Glomerular endothelial cell (primary cell): ENCODE measurements at places on chromosomes 4 and X.

DNA sequence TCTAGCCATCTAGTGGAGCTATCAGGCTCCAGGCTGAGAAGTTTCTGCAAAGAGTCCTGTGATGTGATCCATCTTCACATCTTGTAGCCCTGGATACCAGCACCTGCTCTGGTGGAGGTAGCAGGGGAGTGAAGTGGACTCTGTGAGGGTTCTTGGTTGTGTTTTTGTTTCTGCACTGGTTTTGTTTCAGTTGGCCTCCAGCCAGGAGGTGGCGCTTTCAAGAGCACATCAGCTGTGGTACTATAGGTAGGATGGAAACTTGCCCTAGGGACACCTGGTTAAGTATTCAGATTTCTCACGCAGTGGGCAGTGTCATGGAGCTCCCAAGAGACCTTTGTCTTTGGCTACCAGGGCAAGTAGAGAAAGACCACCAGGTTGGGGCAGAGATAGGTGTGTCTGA lies 257.5 kb upstream of the SLC7A11 start:
- DNase-seq, result no peak

DNA sequence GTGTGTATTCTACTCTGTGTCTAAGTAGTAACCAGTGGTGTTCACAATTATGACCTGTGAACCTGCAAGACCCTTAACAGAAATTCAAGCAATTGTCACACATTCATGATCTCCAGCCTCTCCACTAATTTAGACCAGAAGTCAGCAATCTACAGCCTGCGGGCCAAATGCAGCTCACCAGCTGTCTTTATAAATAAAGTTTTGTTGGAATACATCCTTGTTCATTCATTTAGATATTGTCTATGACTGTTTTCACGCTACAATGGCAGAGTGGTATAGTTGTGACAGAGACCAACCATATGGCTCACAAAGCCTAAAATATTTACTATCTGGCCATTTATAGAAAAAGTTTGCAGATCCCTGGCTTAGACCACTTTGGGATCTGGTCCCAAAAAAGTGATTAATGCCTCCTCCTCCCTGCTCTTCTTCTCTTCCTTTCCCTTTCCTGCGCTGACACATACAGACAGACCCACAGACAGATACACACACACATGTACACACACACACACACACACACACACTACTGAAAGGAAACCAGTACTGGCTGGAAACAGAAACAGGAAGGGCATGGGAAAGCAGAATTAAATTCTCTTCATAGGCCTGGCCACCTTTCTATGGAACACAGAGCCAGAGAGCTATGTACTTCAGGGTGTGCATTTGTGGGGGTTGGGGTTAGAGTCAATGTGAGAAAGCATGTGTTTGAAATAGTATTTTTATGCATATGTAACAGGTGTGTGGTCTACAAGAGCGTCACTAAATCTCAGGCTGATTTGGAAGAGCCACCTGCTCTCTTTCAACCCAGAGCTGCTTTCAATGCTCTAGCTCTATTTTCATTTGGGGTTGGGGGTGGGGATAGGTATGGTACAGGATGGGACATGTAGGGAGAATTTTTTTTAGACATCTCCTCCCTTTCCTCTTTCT lies 49.7 kb upstream of the TMEM164 start:
- no peak for DNase-seq

DNA sequence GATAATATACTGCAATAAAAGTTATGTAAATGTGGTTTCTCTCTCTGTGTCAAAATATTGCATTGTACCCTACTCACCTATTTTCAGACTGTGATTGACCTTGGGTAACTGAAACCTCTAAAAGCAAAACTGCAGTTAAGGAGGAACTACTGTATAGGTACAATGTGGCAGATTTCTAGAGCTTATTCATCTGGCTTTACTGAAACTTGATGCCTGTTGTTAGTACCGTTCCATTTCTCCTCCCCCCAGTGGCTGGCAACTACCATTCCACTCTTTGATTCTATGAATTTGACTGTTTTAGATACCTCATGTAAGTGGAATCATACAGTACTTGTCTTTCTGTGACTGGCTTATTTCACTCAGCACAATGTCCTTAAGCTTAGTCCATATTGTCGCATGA lies 61.9 kb downstream of the HOPX start:
- DNase-seq, result no peak

DNA sequence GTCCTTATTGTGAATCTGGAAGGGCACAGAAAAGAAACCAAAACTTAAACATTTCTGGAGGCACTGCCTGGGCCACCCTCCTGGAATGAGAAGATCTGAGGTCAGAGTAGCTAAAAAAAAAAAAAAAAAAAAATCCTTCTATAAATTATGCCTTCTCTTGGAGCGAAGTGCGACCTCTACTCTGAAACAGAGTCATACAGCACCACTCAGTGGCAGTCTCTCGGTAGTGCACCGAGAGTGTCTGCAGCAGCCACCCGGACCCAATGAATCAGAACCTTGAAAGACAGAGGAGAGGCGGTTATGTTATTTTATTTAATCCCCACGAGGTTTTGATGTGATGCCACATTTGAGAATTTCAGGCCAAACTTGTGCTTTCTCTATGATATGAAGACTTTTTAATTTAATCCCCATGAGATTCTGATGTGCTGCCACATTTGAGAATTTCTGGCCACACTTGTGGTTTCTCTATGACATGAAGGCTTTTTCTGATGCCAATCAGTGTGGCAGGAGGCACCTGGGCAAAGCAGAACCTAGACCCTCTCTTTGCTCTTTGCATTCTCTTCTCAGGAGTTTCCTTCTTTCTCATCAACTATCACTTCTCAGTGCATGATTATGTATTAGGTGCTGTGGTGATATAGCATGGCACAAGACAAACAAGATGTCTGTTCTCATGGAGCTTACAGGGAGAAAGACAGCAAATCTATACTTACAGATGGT lies 5.6 kb upstream of the CT47C1 start:
- DNase-seq, result peak; percentile 20

- no peak for DNase-seq
Measured at GRCh38 chr4:138174981-138175794, 67.0 kb downstream of the SLC7A11 start.

- DNase-seq, result no peak
Measured at GRCh38 chr4:19372390-19372789, 879.3 kb upstream of the SLIT2 start.

- DNase-seq, result no peak
Measured at GRCh38 chrX:136417806-136418205, 69.9 kb upstream of the BRS3 start.

- no peak for DNase-seq
Measured at GRCh38 chrX:44875185-44875489, 2.1 kb downstream of the KDM6A start.

- DNase-seq, result no peak
Measured at GRCh38 chrX:40933706-40934425, 151.4 kb upstream of the USP9X start.

DNA sequence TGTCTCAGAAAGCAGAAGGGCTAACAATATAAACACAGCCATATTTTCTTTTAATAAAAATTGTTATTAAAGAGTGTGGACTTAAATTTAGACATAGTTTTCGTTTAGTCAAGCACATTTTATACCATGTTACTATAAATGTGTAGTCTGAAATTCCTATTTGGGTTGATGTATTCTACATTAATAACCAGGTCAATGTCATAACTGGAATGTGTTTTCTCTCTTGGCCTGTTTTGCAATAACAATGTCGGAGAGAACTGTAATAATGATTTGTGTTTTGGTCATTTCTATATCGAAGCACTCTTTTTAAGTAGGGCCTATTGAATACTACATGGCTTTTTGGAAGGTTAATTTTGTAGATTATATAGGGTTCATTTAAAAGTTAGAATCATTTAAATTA lies 5.5 kb downstream of the USO1 start:
- no peak for DNase-seq

DNA sequence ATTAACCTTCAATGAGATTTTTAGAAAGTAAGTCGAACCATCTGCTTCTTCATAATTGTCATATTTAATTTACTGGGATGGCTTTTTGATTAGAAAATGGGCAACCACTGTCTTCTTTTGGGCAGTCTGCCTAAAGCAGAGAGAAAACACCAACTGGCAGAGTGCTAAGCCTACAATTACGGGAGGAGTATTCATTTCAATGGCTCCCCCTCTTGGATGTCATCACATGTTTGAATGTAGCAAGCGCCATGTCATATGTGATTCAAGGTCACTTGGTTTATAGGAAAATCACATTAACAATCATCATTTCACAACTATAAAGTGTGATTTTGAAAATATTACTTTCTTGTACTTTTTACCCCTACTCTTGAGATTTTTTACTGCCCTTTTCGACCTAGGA lies 261.9 kb downstream of the FRMPD4 start:
- no peak for DNase-seq

- DNase-seq, result no peak
Measured at GRCh38 chr4:170170861-170171260, 81.1 kb upstream of the AADAT start.

DNA sequence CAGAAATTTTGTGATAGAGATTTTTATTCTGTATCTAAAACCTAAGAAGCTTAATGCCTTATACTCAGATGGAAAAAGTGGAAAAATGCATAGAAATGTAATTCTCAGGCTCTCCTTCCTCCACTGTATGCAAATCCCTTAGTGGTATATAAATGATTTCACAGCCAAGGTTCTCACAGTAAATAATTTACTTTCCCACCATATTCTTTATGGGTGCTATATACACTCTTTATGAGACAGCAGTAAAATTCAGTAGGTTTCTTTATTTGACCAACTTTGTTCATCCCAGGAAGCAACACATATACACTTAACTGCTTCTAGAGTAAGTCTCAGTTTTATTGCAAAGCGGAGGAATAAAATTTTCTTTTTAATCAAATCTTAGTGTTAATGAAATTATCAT lies 1399.7 kb downstream of the PCDH7 start:
- DNase-seq, result no peak

GRCh38 chr4:158949099-158949498 lies 153.8 kb upstream of the RAPGEF2 start:
- peak; percentile 25 for DNase-seq

DNA sequence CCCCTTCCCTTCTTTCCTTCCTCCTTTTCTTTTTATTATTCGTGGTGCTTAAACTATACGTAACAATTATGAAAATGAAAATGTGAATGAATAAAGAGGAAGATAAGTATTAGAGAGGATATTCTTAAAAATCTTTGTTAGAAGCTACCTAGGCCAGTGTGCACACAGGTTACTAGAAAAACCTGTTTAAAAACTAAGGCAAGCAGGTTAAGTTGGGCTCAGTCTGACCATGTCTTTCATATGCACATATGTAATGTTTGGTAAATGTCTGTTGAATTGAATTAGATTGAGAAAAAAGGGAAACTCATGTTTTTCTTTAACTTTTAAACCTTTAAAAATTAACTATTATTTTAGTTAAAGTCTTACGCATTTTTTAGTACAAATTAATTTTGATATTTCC lies 7.8 kb downstream of the SHROOM3 start:
- no peak for DNase-seq
